C1 segment of cervical spinal cord (tissue), 14 donors: ENCODE measurements at places on chromosomes 1 and 21.

DNA sequence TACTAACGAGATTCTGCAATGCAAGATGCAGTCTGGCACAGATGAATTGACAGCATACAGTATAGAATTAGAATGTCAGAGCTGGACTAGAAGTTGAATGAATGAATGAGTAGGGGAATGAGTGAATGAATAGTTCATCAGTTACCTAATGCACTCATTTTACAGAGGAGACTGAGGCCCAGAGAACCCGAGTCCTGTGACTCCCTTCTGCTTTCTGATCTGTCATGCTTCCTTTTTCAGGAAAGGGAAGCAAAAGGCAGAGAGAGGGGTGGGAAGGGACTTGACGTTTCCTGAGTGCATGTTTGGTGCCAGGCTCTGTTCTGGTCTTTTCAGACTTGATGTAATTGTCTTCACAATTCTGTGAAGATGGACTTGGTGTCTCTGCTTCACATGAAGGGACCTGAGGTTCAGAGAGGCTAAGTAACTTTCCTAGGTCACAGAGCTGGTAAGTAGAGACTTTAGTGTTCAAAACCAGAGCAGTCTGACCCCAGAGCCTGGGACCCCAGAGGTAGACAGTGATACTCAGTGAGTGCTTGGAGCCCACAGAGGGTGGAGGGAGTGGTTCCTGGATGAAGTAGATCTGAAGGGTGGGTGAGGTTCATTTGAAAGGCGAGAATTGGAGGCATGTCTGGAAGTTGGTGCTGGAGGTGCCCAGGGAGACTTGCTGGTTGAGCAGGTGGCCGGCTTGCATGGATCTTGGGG lies 8.0 kb upstream of the MEX3A start:
- DNase-seq, result peak; percentile 31

GRCh38 chr1:115041654-115042053 lies 12.0 kb downstream of the TSHB start:
- no peak for DNase-seq

- no peak for DNase-seq
These were observed 10.6 kb downstream of the S100B start for GRCh38 chr21:46594276-46594675.

DNA sequence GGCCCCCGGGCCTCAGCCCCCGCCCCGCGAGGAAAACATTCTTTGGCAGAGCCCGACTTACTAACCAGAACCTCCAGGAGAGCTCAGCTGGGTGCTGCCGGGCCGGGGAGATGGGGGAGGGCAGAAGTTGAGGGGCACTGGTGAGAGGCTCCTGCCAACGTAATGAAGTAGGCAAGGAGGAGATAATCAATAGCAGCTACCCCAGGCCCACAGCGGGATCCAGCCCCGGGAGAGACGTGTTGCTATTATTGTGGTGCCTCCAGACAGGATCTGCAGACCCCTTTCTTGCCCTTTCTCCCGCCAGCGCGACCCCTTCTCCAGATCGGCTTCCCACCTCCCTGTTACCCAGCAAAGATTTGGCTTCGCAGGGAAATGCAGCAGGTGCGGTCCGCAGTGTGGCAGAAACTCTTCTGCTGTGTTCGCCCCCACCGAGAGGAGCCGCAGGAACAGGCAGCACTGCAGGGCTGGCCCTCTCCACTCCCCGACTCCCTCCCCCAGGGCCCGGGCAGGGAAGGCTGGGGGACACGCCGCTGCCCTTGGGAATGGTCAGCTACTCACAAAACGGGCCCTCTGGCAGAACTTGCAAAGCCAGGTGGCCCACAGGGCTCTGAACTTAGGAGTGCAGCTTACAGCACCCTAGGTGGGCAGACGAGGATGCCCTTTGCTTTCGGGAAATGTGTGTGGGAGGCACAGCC lies 1.5 kb upstream of the KCNA2 start:
- DNase-seq, result no peak

DNA sequence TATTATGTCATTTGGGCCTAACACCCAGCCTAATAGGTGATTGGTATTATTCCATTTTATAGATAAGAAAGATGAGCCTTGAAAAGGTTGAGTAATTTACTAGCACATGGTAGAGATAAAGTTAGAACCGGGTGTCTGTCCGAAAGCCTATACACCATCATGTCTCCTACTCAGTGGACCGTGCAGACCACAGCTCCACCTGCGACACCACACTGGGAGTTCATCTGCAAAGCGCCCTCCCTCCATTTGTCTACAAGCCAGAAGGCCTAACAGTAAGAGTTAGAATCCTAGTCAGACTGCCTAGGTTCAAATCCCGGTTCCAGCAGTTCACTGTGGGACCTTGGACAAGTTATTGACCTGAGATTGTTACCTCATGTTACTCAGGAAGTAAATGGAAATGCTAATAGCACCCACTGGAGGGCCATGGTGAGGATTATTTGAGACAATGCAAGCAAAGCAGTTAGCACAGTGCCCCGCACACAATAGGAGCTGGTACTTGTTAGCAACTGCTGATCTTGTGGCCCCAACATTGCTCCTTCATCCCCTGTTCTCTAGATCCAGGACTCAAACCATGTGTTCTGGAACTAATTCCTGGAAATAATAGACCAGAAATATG lies 20.5 kb downstream of the ARMH1 start:
- DNase-seq, result no peak

- no peak for DNase-seq
These were observed at the start of gene SLC26A9 for GRCh38 chr1:205943245-205943644. Gene SLC26A9 (minus strand): TSS chr1:205943456. CDS start chr1:205935820, 7,636 bp downstream.

- no peak for DNase-seq
These were observed 30.5 kb downstream of the KRTAP10-1 start for GRCh38 chr21:44509539-44509938.

GRCh38 chr1:9731051-9731537 lies 79.6 kb downstream of the PIK3CD start:
- DNase-seq, result no peak

- no peak for DNase-seq
These were observed 102.7 kb downstream of the ZNF281 start for GRCh38 chr1:200306944-200307754.
